ENCODE measurements at places on chromosomes 1 and 21. TPM values are rescaled to one million over a fixed set of nuclear protein-coding genes. Genes with fewer than 3 reads are reported as not detected.

Gene GSTM1
- total RNA-seq: not detected

Gene S100A7A
- total RNA-seq: not detected

Gene OPTC
- total RNA-seq: not detected

Gene TSPAN1
- total RNA-seq: not detected

Gene EDARADD
- 24.6 TPM for total RNA-seq

Gene S100A9
- 1.6 TPM for total RNA-seq

Gene TDRKH
- 16.4 TPM for total RNA-seq
